Hypothalamus (tissue), 51 donors: ENCODE measurements at places on chromosomes 6 and 20.

DNA sequence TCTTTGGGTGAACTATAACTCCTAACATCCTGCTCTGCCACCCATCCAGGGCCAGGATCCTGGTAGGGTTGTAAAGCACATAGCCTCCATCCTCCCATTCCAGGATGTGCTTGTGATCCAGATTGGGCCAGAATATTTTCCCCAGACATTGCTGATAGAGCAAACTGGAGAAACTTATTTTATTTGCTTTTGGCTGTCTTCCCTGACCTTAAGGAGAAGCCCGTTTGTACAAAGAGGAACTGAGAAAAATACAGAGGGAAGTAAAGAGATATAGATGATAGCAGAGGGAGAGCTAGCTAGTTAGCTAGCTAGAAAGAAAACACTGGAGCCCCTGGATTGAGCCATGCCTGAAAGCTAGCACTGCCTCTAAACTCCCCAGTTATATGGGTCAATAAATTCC is 9.0 kb upstream of the HDAC2 start:
- DNase-seq, result no peak

DNA sequence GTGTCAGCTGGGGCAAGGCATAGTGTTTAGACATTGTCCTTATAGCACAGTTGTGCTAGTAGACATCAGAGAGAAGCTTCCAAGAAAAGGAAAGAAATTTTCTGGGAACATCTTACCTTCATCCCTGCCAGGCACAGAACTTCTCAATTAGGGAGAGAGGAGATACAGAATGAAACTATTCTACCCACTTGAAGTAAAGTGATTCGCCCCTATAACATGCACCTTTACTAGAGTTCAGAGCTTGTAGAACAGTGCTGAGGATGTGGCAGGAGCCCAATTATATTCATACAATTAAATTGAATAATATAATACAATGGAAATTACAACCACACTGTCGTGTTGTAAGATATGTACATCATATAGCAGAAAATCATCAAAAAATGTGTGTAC is 1063.9 kb upstream of the CITED2 start:
- no peak for DNase-seq

DNA sequence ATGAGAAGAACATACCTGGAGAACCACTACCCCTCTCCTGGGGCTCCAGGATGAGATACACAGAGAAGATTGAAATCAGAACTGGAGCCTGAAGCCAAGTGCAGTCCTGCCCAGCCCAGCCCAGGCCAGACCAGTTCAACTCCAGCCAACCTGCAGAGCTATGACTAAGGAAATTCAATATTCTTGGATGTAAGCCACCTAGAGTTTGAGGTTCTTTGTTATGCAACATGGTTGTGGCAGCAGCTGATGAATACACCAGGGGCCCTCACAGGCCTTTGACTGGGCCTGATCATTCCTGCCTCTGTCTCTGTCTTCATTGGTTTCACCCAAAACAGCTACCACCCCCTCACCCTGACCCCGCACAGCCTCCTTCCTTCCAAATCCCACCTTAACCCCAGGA is 167.8 kb downstream of the LRFN2 start:
- DNase-seq, result no peak

DNA sequence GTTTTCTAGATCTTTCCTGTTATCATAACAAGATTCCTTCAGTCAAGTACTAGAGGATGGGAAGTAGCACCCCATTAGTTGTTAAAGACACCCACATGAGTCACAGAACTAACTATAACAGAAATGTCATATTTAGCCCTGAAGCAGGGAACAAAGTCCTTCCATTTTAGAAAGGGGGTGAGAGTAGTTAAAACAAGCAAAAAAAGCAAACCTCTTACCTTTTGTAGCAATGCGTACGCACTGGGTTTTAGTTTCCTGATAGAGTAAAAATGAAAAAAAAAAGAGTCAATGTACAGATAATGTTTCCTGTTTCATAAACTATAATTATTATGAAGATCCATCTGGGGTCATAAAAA is 163.7 kb upstream of the THEMIS start:
- DNase-seq, result no peak

DNA sequence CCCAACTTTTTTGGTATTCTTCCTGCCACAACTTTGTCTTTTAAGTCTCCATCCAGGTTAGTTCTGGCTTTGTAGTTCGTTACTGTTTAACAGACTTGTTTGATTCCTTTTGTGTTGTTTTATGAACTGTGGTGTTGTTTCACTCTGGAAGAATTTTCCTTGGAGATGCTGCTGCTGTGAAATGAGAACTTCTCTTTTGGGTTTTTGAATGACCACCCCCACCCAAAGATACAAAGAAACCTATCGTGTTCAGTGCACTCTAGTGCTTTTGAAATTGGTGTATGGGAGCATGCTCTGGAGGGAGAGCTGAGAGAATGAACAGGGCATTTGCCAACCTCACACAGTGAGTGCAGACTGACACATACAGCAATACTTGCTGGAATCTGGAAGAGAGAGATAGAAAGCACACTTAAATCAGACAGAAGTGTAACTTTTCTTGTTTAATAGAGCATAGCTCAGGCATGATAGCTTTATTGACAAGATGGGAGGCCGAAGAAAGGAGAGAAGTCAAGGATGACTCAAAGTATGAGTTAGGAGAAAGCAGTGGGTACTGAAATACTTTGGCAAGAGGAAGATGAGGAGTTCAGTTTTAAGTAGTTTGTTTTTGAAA is 293.1 kb downstream of the SOX4 start:
- DNase-seq, result no peak

DNA sequence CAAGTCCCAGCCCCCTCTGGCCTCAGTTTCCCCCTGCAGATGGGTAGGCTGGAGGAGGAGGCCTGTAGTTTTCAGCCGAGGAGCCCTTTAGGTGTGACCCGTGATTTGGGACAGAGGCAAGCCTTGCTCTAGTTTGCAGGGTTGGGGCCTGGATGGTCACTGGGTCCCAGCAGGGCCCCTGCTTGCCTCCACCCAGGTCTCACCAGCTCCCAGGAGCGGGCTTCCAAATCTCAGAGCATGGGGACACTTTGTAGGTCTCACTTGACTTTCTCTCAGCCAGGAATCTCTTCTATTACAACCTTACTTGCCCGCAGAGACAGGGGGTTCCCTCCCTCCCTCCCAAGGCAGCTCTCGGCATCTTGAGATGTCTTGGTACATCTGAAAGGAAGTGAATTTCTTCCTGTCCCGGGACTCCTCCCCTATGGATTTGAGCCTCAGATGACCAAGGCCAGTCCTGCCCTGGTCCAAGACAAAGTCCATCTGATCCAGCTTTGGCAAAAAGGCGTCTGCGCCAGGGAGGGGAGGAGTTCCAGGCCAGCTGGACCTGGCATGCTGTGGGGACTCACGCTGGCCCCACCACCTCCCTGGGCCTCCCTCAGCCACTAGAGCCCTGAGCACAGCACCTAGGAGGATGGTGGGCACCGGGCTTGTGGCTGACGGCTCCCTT is 47.4 kb downstream of the SRC start:
- DNase-seq, result no peak

- DNase-seq, result no peak
These were observed 17.4 kb downstream of the TMEM242 start for GRCh38 chr6:157305670-157306653.

DNA sequence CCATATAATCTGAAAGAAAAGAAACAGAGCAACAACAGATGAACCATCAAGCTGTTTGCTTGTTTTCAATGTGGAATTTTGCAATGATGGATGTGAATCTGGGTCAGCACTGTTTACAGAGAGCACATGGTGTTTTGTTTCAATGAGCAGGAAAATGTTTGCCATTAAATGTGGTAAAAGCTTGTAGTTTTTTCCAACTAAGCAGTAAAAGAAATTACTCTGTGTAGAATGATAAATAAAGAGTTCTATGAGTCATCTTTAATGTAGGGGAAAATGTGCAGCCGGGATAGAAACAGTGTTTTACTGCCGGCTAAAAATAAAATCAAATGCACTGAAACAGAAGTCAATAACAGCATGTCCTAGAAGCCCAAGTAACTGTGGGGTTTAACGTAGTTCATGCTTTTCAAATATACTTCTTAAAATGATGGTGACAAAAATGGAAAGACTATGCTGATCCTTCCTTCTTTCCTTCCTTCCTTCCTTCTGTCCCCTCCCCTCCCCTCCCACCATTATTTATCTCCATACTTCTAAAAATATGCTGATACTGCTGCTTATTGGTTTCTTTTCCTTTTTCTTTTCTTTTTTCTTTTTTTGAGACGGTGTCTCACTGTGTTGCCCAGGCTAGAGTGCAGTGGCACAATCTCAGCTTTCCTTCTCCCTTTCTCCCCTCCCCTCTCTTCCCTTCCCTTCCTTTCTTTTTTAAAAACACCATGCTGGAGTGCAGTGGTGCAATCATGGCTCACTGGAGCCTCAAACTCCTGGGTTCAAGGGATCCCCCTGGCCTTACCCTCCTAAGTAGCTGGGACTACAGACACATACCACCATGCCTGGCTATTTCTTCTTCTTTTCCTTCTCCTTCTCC is 6.3 kb upstream of the NAA20 start:
- DNase-seq, result no peak

GRCh38 chr20:35344354-35344837 is 52.2 kb upstream of the FAM83C start:
- DNase-seq, result no peak

- no peak for DNase-seq
These were observed 8.0 kb upstream of the RAET1L start for GRCh38 chr6:150033207-150033771.

DNA sequence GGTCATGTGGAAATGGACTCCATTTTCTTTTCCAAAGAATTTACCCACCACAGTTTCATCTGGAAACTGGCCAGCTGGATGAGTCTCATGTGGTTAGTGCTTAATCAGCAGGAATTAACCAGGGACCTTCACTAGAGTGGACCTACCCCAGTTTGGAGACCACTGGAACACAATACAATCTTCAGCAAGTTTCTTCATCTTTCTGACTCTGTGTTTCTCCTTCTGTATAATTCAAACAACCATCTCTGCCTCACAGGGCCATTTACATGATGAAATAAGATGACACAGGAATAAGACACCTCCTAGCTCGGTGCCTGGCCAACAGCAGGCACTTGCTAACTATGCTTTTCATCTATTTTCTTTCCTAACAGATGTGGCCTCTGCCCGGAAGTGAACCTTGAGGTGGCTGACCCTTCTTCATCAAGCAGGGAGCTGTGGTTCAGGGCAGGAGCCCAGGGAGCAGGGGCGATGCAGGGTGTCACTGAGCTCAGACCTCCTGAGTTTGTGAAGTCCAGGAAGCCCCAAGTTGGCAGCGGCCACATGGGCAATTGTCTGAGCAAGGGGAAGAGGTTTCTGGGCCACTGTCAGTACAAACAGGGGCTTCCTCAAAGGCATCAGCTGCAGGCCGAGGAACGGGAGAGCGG is 98.8 kb downstream of the SOD2 start:
- DNase-seq, result no peak

DNA sequence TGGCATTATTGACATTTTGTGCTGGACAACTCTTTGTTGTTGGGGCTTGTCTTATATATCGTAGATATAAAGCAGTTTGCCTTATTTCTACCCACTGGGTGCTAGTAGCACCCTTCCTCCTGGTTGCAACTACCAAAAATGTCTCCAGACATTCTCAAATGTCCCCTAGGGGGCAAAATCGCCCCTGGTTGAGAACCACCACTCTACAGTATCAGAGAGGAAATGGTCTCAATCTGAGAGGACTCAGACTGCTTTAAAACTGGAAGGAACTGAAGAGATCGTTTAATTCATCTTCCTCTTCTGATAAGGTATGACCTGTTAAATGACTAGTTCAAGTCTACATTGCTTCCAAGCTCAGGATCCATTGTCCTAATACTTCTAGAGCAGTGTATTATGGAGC is 14.9 kb downstream of the SH3BGRL2 start:
- DNase-seq, result no peak

DNA sequence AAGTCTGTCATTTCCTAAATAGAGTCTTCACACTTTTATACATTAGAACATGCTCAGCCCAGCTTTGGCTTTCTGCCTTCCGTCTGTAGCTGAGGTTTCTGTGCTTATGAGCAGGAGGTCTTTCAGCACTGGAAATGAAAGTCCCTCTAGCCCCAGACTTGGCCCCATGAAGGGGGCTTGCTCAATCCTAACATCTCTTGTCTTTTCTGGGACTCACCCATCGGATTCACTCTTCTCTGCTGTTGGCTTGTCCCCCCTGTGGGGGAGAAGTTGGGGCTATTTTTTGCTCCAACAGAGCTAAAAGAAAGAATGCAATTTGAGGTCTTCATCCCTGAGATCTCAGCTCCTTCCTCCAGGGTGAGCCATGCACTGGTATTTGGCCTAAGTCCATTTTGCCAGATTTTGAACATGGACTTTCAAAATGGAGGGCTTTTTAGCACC is 177.7 kb downstream of the MRPL14 start:
- no peak for DNase-seq

DNA sequence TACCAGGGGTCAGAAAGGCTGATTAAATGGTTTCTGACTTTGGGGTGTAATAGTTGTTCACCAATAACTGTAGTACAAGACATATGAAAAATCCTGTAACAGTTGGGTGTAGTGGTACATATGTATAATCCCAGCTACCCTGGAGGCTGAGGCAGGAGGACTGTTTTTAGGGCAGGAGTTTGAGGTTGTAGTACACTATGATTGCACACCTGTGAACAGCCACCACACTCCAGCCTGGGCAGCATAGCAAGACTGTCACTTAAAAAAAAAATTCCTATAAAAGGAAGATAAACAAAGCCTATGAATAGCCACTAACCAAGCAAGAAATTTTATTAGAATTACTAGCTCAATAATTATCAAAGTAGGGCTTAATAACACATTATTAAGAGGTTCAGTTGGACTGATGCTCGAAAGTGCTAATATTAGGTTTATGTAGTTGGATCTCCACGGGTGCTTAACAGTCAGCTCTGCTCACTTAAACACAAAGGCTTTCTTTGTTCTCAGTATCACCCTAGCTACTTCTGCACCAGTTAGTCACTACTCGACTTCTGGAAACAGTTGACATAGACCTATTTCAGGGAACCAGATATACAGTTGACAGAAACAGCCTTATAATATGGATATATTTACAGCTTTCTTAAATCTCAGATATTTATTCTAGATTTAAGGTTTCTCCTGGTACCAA is 113.0 kb downstream of the MTFR2 start:
- DNase-seq, result no peak

- no peak for DNase-seq
These were observed 40.2 kb upstream of the NEDD9 start for GRCh38 chr6:11272491-11273192.

GRCh38 chr6:71383901-71384489 is 95.4 kb downstream of the OGFRL1 start:
- no peak for DNase-seq

- DNase-seq, result no peak
These were observed 95.0 kb downstream of the SCML4 start for GRCh38 chr6:107729098-107729497.
